Activated naive CD8-positive, alpha-beta T cell treated with anti-CD3 and anti-CD28 coated beads, Interleukin-2, amount 50 U/mL, for 24 hours (primary cell): ENCODE measurements at places on chromosomes 3 and 15.
A peak's percentile ranks its signal among the peaks of the same experiment; 100 is the strongest.

GRCh38 chr3:40996382-40996781 is 202.9 kb upstream of the CTNNB1 start:
- peaks cover 7% of the 10 kb centered on the region for H3K27me3 ChIP-seq
- no peaks in the 10 kb centered on the region for H3K36me3 ChIP-seq
- DNase-seq: no peak
- H3K4me1 ChIP-seq: no peaks in the 10 kb centered on the region
- no peak overlapping the region for H3K27ac ChIP-seq
- no peak overlapping the region for H3K4me3 ChIP-seq

DNA sequence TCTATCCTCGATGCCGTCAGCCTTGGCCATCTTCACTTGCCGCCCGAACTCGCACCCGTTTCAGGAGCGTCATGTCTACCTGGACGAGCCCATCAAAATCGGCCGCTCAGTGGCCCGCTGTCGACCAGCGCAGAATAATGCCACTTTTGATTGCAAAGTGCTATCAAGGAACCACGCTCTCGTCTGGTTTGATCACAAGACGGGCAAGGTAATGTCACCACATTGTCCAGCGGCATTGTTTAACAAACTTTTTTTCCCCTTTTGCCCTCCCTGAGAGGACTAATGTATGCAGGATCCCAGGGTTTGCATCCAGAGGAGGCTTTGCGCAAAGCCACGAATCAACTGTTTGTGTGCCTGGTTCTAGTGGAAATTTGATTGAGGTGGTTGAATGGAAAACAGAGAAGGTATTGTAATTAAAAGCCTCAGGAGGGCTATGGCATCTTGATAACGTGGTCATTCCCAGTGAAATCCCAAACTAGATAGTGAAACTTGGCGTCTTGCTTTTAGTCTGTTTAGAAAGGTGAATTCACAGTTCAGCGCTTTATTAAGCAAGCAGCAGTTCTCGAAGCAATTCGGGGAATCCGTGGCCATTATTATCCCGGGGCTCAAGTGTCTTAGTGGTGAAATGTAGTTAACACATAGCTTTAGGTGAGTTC is 1.7 kb downstream of the SLMAP start:
- no peak for DNase-seq
- peaks cover 53% of the 10 kb centered on the region for H3K4me1 ChIP-seq
- H3K36me3 ChIP-seq: peaks cover 37% of the 10 kb centered on the region
- peak overlapping the region; percentile 94 for H3K4me3 ChIP-seq
- no peaks in the 10 kb centered on the region for H3K27me3 ChIP-seq

DNA sequence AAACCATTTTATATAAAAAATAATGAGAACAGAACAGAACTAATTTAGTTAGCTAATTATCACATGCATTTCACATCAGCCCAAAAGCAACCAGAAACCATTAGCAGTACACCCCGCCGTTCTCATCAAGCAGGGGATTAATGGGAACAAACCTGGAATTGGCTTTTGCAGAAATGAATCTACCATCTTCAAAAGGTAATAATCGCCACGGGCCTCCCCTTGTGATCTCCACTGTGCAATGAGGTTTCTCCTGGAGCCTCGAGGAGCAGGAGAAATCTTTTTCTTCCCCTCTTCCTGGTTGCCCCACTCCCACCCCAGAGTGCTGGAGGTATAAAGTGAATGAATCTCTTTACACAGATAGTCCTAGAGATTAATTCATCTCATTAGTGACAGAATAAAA is 1003.5 kb downstream of the AGBL1 start:
- no peak for DNase-seq
- H3K27ac ChIP-seq: no peak overlapping the region
- peaks cover 2% of the 10 kb centered on the region for H3K27me3 ChIP-seq
- H3K4me1 ChIP-seq: no peaks in the 10 kb centered on the region
- H3K36me3 ChIP-seq: no peaks in the 10 kb centered on the region

- no peaks in the 10 kb centered on the region for H3K36me3 ChIP-seq
- H3K27me3 ChIP-seq: peaks cover 3% of the 10 kb centered on the region
- DNase-seq: no peak
- no peak overlapping the region for H3K4me3 ChIP-seq
Observed at GRCh38 chr15:32869776-32870175, 152.0 kb downstream of the GREM1 start.

DNA sequence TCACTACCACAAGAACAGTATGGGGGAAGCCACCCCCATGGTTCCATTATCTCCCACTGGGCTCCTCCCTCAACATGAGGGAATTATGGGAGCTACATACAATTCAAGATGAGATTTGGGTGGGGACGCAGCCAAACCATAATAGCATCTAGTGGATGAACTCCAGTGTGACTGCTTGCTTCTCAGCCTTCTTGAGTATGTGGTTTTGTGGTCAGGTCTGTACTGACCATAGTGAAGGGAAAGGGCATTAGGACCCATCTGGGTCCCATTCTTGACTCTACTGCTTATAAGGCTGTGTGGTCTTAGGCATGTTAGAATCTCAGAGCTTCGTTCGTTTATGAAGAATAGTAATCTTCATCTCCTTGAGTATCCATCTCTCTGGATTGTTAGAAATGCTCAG is 81.4 kb downstream of the CGNL1 start:
- H3K4me1 ChIP-seq: no peaks in the 10 kb centered on the region
- no peak overlapping the region for H3K4me3 ChIP-seq
- H3K36me3 ChIP-seq: no peaks in the 10 kb centered on the region
- peaks cover 5% of the 10 kb centered on the region for H3K27me3 ChIP-seq

- peaks cover 96% of the 10 kb centered on the region for H3K4me1 ChIP-seq
- H3K4me3 ChIP-seq: peak overlapping the region; percentile 7
- DNase-seq: peak; percentile 39
- no peaks in the 10 kb centered on the region for H3K27me3 ChIP-seq
- H3K36me3 ChIP-seq: peaks cover 73% of the 10 kb centered on the region
- peak overlapping the region; percentile 84 for H3K27ac ChIP-seq
Observed at GRCh38 chr15:38530113-38530512, 34.5 kb downstream of the RASGRP1 start.

- H3K36me3 ChIP-seq: no peaks in the 10 kb centered on the region
- H3K4me1 ChIP-seq: peaks cover 21% of the 10 kb centered on the region
- H3K27me3 ChIP-seq: peaks cover 10% of the 10 kb centered on the region
- no peak for DNase-seq
Observed at GRCh38 chr15:91304210-91304609, 204.2 kb downstream of the SV2B start.

GRCh38 chr15:48176112-48176511 is 2.0 kb downstream of the MYEF2 start:
- H3K4me1 ChIP-seq: peaks cover 13% of the 10 kb centered on the region
- peaks cover 12% of the 10 kb centered on the region for H3K27me3 ChIP-seq
- DNase-seq: no peak
- H3K27ac ChIP-seq: no peak overlapping the region
- H3K36me3 ChIP-seq: peaks cover 3% of the 10 kb centered on the region

DNA sequence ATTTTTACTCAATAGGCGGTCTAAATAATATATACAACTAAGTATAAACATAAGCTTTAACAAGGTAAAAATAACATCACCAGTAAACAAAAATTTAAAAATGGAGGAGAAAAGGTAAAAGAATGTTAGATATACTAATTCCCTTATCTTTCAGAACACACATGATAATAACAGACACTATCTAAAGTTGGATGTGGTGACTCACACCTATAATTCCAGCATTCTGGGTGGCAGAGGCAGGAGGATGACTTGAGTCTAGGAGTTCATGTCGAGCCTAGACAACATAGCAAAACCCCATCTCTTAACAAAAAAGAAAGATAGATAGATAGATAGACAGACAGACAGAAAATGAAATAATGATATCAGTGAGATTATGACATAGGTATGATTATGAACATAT is 85.1 kb downstream of the STAG1 start:
- H3K4me3 ChIP-seq: no peak overlapping the region
- no peaks in the 10 kb centered on the region for H3K27me3 ChIP-seq
- H3K27ac ChIP-seq: no peak overlapping the region
- DNase-seq: no peak
- H3K36me3 ChIP-seq: peaks cover 23% of the 10 kb centered on the region
- H3K4me1 ChIP-seq: peaks cover 20% of the 10 kb centered on the region

GRCh38 chr15:36507458-36507857 is 72.0 kb upstream of the CDIN1 start:
- no peaks in the 10 kb centered on the region for H3K4me1 ChIP-seq
- peaks cover 9% of the 10 kb centered on the region for H3K27me3 ChIP-seq
- H3K36me3 ChIP-seq: no peaks in the 10 kb centered on the region
- no peak overlapping the region for H3K27ac ChIP-seq
- no peak overlapping the region for H3K4me3 ChIP-seq

- H3K4me1 ChIP-seq: peaks cover 21% of the 10 kb centered on the region
- H3K27me3 ChIP-seq: no peaks in the 10 kb centered on the region
- no peak overlapping the region for H3K4me3 ChIP-seq
Observed at GRCh38 chr3:112813016-112813415, 33.6 kb downstream of the CD200R1L start.

GRCh38 chr3:67048067-67048714 is 50.1 kb downstream of the KBTBD8 start:
- DNase-seq: no peak
- H3K4me3 ChIP-seq: no peak overlapping the region
- no peak overlapping the region for H3K27ac ChIP-seq
- peaks cover 6% of the 10 kb centered on the region for H3K4me1 ChIP-seq
